HFF-Myc (cell line): ENCODE measurements at places on chromosomes 11 and 22.

GRCh38 chr11:14529951-14530350, 9.8 kb upstream of the PSMA1 start:
- DNase-seq: no peak

DNA sequence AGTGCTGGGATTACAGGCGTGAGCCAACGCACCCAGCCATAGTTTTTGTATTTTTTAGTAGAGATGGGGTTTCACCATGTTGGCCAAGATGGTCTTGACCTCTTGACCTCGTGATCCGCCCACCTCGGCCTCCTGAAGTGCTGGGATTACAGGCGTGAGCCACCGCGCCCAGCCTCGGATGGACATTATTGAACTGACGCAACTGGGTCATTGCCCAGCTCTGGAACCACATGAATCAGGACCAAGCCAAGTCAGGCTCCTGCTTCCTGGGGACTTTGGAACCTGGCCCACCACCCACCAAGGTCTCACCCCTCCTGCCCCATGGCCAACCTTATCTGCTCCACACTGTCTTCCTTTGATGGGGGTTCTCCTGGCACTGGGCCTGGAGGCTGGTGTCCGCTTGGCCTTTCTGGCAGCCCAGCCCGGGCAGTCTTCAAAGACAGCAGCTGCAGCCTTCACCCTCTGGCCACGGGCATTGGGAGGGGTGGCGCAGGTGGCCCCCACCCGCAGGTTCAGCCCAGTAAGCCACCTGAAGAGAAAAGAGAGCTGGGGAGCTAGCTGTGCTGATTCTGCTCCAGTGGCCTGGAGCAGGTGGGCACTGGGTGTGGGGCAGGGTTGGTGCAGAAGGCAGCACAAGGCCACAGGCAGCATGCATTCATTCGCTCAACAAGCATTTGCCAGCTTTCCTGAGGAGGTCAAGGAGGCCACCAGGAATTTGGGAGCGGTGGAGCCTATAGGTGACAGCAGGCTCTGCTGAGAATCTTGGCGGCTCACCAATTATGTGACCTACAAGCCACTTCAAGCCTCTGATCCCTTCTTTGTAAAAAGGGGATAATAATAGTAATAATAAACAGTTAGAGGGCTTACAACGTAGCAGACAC, 5.7 kb downstream of the CHADL start:
- DNase-seq: no peak

DNA sequence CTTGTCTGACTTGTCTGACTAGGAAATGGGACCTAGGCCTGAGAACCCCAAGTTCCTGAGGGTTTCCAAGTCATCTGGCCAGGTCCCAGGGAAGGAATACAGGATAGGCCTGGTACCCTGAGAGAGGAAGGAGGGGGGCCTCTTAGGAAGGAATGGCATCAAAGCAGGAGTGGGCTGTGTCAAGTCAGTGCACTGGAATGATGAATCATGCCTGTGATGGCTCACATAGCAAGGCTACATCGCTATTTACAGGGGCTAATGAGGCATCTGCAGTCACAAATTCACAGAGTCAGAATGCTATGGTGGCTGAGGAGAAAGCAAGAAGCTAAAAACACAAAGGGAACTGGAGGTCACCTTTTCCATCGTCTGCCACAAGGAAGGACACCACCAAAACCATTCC, 247.3 kb downstream of the NXPE2 start:
- DNase-seq: no peak

GRCh38 chr11:120029321-120029720, 108.6 kb downstream of the TRIM29 start:
- DNase-seq: no peak

GRCh38 chr22:20602609-20603164, 95.3 kb downstream of the MED15 start:
- DNase-seq: no peak

- DNase-seq: no peak
These were observed 51.9 kb downstream of the IGLL1 start for GRCh38 chr22:23527971-23528740.

DNA sequence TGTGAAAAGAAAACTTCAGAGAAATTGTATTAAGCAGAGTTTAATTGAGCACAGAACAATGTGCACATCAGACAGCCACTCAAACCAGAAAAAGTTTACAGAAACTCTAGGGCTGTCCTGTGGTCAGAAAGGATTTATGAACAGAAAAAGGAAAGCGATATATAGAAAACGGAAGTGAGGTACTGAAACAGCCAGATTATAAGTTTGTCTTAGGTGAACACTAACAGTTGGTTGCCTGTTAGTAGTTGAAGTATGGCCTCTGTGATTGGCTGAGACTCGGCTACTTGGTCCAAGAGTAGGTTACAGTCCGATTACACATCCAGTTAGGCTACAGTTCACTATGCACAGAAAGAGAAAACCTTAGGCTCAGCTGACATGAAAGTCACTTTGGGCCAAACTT, 1232.5 kb upstream of the RAG2 start:
- no peak for DNase-seq
